ENCODE measurements at places on chromosomes 2 and 18.

GRCh38 chr2:229261076-229261475 lies 10.0 kb downstream of the PID1 start:
- DNase-seq, result no peak

DNA sequence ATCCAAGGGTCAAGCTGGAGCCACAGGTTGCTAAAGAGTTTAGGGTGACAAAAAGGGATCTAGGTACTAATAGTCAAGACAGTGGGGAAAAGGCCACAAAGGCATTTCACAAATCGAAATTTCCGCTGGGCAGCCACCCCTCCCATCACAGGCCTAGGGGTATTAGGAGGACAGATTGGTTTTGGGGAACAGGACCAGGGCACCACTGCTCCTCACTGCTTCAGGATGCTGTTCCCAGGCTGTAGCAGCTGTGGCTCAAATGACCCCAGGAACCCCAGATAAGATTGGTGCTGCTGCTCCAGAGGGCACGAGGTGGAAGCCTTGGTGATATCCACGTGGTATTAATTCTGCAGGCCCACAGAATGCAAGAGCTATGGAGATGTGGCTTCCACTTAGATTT lies 22.7 kb downstream of the KLHL23 start:
- no peak for DNase-seq

- DNase-seq, result no peak
These were observed 66.6 kb downstream of the PPP4R1 start for GRCh38 chr18:9547782-9548181.

GRCh38 chr2:12767541-12767940 lies 50.8 kb downstream of the TRIB2 start:
- no peak for DNase-seq

GRCh38 chr2:164126960-164127660 lies 391.3 kb upstream of the FIGN start:
- DNase-seq, result no peak

GRCh38 chr18:48962994-48963561 lies 12.3 kb upstream of the SMAD7 start:
- no peak for DNase-seq

- no peak for DNase-seq
These were observed 239.8 kb downstream of the EN1 start for GRCh38 chr2:118607641-118608040.

GRCh38 chr2:160784034-160784433 lies 290.4 kb upstream of the RBMS1 start:
- no peak for DNase-seq

DNA sequence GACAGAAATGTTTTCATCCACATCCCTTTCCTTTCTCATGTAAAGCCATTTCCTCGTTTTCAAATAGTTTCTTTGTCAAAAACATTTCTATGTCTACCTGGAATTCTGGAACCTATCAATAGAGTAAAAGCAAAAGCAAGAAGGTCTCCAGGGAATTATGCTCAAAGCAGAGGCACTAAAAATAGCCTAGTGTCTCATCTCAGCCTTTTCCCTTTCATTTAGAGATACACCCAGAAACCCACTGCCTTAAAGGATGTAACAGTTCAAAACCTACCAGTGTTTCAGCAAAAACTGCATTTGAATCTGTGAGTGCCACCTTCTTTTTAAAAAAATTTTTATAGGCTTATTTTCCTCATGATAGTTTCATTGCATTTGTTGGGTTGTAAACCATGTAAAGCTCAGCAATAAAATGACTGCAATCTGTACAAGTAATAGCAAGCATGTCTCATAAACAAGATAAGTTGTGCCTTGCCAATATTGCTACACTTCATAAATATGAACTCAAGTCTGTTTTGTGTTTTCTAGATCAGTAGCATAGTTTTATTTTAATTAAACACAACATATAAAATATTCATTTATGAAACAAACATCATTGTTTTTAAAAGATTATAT lies 927.3 kb upstream of the ACVR2A start:
- no peak for DNase-seq

GRCh38 chr2:172342078-172342477 lies 85.3 kb upstream of the ITGA6 start:
- DNase-seq, result no peak

DNA sequence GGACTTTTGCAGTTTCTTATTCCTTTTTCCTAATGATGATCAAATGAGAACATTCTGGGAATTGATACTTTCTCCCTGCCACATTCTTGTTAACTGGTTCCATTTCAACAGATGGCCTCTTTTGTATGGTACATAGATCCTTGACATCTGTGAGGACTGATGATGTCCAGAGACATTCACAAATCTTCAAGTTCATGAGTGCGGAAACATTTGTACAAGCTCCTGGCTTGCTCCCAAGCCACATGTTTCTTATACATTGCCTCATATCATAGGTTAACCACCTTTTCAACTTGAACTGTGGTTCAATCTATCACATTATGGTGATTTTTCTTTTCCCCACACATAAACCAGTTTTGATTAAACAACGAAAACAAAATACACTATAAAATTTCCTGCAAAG lies 267.3 kb downstream of the CLIP4 start:
- DNase-seq, result no peak

All from Panc1 (cell line).